Stimulated activated CD8-positive, alpha-beta memory T cell treated with anti-CD3 and anti-CD28 coated beads, Interleukin-7, amount 100 ng/mL, for 1 hour (primary cell): ENCODE measurements at places on chromosomes 7 and 10.

DNA sequence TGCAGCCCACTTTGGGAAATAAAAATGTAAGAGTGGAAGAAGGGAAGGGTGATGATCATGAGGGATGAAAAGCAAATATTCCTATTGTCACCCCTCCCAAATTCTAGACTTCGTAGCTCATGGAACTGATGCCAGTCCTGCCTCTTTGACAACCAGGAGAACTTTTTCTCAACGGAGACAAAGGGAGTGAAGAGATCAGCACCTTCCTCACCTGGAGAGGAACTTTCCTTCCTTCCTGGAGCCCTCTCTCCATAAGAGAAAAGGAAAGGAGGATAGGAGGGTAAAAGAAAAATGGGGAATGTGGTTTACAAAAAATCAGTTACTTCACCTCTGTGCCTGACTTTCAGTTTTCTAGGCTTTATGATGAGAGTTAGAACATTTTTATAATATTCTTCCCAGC is 3.4 kb downstream of the TBX20 start:
- DNase-seq = no peak

DNA sequence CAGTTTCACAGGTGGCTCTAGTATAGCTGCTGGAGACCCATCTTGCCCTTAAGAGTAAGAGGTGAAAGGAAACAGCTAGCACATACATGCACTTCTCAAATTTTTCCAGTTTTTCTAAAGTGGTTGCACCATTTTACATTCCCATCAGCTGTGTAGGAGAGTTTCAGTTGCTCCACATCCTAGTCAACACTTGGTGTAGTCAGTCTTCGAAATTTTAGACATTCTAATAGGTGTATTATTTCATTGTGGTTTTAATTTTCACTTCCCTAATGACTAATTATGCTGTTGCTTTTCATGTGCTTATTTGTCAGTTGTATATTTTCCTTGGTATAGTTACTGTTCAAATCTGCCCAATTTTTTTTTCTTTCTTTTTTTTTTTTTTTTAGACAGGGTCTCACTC is 9.5 kb upstream of the HACD1 start:
- no peak for DNase-seq

DNA sequence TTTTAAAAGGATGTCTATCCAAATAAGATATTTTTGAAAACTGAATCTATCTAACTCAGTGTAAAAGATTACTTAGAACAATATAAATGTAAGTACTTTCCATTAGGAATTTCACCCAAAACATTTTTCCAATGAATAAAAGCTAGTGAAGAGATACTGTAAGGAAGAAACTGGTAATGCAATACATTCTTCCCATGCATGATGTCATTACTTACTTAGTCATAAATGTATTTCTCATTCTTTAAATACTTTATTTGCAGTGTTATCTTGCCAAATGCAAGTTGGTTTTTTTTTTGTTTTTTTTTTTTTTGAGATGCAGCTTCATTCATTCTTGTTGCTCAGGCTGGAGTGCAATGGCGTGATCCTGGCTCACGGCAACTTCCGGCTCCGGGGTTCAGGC is 265.6 kb downstream of the PHF14 start:
- no peak for DNase-seq

GRCh38 chr10:49273626-49274025 is 25.3 kb upstream of the C10orf71 start:
- DNase-seq = no peak

DNA sequence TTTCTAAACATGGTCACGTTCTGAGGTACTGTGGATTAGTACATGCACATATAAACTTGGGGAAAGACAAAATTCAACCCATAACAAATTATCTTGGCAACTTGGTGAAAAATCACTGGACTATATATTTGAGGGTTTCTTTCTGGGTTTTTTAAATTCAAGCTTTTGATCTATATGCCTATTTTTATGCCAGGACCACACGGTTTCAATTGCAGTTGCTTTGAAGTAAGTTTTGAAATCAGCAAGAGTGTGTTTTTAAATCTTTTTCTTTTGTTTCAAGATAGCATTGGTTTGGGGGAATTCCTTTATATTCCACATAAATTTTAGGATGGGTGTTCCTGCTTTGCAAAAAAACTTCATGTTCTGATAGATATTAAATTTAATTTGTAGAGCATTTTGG is 406.4 kb upstream of the VWC2 start:
- no peak for DNase-seq

DNA sequence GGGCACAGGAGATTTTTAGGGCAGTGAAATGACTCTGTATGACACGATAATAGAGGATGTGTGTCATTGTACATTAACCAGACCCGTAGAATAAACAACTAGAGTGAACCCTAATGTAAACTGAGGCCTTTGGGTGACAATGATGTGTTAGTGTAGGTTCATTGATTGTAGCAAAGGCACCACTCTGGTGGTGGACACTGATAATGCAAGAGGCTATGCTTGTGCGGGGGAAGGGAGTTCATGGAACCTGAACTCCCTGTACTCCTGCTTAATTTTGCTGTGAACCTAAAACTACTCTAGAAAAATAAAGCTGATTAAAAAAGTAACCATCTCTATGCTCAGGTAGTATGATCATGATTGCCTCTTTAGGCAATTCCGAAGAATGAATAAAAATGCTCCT is 96.3 kb upstream of the VIPR2 start:
- DNase-seq = no peak

DNA sequence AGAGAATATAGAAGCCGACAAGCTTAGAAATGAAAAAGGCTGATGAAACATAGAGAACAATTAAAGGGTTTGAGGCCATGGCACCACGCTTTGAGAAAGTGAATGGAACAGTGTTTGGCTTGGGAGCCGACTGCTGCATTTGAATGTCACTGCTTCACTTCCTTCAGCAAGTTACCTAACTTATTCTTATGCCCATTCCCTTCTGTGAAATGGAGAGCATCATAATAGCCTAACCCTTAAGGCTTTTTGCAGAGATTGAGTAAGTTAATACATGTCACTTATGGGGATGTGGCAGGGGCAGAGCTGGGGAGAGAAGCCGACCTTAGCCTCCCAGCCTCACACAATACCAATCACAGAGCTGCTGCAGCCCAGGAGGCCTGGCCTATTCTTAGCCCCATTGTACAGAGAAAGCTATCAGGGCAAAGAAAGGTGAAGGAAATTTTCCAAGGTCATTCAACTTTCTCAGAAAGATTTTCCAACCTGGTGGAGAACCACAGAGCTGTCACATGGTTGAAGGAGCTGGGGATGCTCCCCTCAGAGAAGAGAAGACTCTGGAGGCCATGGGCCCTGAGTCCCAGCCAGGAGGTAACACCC is 186.0 kb upstream of the GDF10 start:
- no peak for DNase-seq

DNA sequence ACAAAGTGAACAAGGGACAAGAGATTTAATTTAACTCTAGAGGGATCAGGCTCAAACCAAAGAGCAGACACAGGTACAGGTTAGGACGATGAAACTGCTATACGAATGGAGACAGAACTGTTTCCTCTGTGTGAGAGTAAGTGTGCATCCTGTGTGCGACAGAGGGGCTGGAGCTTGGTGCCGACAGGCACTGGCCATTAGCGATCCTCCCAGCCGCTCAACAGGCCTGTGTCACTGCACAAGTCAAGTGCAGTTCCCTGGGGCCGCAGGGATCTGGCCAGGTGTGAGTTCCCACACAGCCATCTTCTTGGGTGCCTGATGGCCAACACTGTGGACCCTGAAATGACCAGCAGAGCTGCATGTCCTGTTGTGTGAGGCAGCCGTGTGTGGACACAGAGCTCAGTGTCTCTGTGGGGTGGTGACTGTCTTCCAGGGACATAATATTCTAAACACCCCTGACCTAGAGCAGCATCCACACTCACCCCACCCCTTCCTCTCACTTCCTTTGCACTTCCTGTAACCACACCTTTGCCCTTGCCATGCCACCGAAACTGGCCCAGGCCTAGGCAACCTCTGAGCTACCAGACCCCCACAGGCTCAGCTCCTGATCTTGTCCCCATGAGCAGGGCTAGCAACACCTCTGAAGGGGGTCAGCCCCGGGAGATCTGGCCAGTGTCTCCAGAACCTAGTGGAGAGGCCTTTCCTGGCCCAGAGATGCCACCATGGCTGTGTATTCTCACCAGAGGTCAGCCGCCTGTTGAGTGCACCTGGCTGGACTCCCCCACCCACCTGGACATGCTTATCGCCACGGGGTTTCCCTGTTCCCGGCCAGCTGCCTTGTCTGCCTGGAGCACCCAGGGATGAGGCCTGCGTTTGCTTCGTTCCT is 11.7 kb upstream of the TBRG4 start:
- no peak for DNase-seq

GRCh38 chr7:30659312-30659711 is 22.9 kb downstream of the CRHR2 start:
- no peak for DNase-seq

GRCh38 chr10:35387768-35388167 is 51.5 kb downstream of the CCNY start:
- no peak for DNase-seq
